Pulmonary artery endothelial cell (primary cell): ENCODE measurements at places on chromosomes 4 and X. TPM values are rescaled to one million over a fixed set of nuclear protein-coding genes. Genes with fewer than 3 reads are reported as not detected.

- no peak for DNase-seq
Measured at GRCh38 chr4:76275486-76276124, 24.1 kb downstream of the FAM47E start.

DNA sequence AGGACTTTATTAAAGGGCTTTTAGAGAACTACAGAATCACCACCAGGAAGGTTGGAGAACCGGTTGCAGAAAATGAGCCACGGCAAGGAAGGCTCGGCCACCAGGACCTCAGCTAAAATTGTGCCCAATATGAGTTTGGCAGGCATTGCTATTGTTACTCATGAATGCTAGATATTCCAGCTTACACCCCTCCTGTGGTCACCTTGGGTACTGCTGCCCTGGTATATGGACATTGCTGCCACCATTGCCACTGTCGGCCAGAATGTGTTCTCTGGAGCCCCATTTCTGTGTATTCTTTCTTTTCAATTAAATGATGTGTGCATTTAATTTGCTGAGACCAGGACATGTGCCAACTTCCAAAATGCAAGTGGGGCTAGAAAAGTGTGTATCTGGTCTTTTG lies 626.7 kb upstream of the BOD1L1 start:
- peak; percentile 5 for DNase-seq

DNA sequence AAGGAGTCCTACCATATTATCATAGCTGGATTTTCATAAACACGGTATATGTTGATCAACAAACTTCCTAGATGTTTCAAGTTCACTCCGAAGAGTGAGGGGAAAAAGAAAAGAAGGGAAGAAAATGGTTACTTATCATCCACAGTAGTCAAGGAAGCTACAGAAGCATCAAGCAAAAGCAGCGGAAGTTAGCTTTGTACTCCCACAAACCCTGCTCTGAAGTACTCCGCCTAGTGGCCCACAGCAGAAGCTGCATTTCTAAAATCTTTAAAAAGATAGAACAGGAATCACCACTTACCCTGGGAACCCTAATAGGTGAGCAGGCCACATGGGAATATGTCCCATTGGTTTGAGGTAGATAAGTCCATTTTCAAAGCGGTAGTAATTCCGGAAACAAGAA lies 28.5 kb upstream of the FRG1 start:
- DNase-seq = no peak

- DNase-seq = no peak
Measured at GRCh38 chr4:72365981-72366380, 203.0 kb downstream of the ADAMTS3 start.

DNA sequence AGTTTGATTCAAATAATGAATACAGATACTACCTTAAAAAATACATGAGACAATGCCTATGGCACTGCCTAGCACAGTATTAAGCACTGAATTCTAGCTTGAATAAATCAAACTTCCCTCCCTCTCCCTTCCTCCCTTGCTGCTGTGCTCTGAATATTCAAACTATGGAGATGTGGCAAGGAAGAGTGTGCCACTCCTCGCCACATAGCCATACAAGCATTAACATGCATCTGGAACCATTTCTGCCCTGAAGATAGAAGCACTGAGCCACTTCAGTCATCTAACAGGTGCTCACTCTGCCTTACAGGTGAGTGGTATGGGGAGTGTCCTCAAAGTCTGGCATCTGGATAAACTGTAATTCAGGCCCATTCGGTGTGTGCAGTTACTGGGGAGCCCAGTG lies 276.9 kb downstream of the ARHGAP24 start:
- DNase-seq = no peak

DNA sequence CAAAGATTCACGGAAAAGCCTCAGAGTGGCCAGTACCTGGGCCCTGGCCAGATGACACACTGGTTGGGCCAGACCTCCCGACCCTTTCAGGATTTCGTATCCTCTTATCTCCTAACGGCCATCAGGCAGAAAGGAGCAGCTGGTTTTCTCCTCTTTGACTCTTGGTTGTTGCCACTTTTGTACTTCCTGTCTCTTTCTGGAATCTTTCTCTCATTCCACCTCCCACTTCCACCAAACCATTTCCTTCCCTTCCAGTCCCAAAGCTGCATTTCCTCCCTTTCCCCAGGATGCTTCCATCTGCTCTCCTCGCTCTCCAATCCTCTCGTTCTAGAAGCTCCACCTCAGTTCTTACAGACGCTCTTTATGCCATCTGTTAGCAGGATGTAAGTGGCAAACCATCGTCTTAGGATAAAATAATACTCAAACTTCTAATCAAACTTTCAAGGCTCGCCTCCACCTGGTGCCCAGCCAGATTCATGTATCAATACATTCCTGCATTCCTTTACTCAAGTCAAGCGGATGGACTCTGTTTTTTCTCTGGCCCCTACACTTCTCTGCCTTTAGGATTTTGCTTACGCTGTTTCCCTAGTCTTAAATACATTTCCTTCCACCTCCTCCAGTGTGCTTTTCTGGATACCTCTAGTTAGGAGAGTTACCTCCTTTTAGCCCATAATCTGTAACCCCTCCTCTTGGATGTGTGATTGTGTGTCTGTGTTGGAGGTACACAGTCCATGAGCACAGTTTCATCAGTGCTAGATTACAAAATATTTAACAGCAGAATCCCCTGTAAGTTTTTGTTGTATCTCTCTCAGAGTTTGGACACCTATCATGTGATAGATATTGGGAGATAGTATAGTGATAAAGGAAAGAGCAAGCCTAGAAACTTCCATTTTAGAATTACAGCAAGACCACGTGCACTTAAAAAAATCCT lies 70.4 kb downstream of the LDB2 start:
- DNase-seq = no peak

DNA sequence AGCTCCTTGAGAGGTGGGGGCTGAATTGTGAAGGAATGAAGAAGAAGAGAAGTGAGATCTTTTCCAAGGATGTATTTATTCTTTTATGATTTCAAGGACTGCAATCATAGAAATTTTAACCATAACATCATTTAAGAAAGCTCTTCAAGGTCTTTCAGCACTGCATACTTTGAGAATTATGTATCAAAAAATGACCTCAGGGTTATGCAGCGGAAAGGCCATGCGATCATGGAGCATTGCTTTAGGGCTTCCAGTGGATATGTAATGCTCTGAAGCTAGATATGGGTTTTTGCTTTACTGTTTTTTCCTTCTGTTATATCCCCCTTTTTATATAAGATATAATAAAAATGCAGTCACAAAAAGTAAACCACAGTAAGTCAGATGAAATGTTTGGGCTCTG lies 38.7 kb downstream of the SGMS2 start:
- no peak for DNase-seq

Gene RS1
- not detected in 2 replicates for total RNA-seq

Gene CD40LG
- total RNA-seq = not detected in 2 replicates
